ENCODE measurements at places on chromosomes 16 and 17.

DNA sequence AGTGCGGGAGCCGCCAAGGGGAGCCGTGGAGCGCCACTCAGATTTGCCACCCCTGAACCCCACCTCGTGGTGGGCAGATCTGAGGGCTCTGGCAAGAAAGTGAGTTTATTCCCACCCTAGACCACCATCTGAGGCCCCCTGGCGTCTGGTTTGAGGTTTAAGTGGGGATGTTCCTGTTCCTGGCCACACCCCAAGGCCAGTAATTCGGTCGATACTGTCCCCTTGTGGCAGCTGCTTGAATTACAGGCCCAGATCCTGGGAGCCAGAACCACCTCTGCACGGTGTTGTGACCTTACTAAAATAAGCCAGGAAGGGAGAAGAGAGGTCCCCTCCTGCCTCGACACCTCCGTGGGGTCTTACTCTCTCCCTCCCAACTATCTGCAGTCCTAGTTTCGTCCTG lies 3.3 kb upstream of the LAT start:
- DNase-seq = peak; percentile 15
- H3K4me3 ChIP-seq = peak overlapping the region; percentile 73
- peaks cover 32% of the 10 kb centered on the region for H3K36me3 ChIP-seq
- H3K4me1 ChIP-seq = no peaks in the 10 kb centered on the region
- H3K27me3 ChIP-seq = peaks cover 4% of the 10 kb centered on the region

GRCh38 chr16:67649494-67649931 lies 4.6 kb downstream of the CARMIL2 start:
- H3K27ac ChIP-seq = no peak overlapping the region
- peaks cover 8% of the 10 kb centered on the region for H3K36me3 ChIP-seq
- peak overlapping the region; percentile 37 for H3K4me3 ChIP-seq
- peaks cover 20% of the 10 kb centered on the region for H3K27me3 ChIP-seq
- peak; percentile 56 for DNase-seq
- peaks cover 9% of the 10 kb centered on the region for H3K4me1 ChIP-seq

DNA sequence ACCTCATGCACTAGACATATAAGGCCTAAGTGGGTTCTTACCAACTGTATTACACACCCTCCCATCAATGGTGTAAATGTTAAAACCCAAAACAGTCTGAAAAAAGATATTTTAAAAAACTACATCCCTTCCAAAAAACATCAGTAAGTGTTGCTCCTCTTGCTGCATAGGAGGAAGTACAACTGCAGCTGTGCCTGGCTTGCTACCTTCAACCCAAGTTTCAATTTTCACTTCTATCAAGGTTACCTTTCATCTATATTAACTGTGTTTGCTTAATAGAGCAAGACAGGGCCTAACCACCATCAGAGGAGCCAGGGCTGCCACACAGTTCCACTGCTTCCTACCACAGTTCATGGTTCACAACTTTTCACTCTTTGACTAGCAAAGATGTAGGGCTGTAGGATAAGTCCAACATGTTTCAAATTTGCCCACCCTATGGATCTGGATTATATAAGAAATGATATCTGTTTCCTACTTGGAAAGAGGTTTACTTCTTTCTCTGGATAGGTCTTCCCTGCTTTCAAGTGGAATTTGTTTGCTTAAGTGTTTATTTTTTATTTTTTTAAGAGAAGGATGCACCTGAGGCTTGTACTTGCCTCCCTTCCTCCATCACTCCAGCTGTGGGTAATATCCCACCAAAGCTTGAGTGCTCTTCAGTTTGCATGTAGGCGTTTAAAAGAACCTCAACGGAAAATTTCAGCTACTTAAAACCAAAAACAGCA lies 56.7 kb downstream of the GRB7 start:
- H3K27ac ChIP-seq = no peak overlapping the region
- H3K36me3 ChIP-seq = no peaks in the 10 kb centered on the region
- no peaks in the 10 kb centered on the region for H3K4me1 ChIP-seq
- H3K4me3 ChIP-seq = no peak overlapping the region
- no peak for DNase-seq

DNA sequence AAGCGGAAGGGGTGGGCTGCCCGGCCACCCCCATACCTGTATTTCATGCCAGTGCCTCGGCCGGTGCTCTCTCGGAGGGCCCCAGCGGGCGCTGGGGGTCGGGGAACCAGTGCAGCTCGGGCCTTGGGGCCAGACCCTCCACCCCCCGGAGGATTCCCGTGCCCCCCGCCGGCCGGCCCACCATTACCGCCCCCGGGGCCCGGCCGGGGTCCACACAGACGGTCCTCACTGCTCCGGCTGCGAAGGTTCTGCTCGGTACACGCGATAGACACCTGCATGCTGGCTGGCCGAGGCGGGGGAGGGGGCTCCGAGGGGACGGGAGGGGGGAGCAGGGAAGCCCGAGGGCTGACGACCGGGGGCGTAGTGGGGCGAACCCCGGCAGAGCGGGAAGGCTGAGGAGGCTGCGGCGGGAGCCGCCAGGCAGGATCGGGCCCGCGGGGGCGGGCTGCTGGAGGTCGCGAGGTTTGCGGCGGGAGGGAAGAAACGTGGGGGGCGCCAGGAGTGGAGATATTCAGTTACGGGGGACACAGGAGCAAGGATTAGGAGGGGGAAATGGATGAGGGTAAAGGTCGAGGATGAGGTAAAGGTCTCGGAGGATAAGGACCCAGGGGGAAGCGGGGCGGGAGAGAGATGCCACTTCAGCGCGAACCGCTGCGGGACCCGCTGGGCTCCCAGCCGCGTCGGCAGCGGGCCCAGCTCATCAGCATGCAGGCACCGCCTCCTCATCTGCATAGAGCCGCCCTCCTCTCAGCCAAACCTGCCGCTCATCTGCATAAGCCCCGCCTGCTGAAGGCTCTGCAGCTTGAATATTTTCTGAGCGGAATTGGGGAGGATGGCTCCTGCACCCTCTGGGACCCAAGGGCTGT lies at the start of gene KCNAB3:
TSS of gene KCNAB3 (minus strand) at position 699 of the 866 bp plus-strand sequence. CDS start at position 278, 421 bp downstream.
- H3K27ac ChIP-seq = no peak within 1 kb of the TSS
- peak within 1 kb of the TSS; percentile 100 for H3K4me3 ChIP-seq
- peaks cover 31% of the 10 kb centered on the region for H3K4me1 ChIP-seq
- peaks cover 12% of the 10 kb centered on the region for H3K36me3 ChIP-seq

DNA sequence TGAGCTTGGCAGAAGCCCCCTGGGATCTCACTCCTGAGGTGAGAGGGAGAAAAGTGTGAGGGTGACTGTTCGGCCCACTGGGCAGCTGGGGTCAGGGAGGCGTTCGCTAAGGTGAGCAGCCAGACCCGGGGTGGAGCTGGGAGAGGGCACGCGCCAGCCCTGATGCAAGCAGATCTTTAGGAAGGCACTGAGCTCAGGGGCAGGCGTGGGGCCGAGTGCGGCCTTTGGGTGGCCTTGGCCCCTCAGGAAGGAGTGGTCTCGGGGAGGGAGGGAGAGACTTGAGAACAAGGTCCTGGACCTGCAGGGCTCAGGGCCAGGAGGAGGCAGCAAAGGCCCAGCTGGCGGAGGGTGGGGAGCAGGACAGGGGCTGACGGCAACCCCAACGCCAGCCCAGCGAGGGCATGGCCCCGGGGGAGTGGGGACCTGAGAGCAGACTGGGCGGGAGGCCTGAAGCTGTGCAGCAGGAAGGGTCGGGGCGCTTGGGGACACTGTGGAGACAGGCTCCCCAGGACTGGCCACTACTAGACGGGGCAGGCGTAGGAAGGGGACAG lies 14.5 kb upstream of the WDR45B start:
- no peaks in the 10 kb centered on the region for H3K4me1 ChIP-seq
- peaks cover 14% of the 10 kb centered on the region for H3K27me3 ChIP-seq
- H3K27ac ChIP-seq = no peak overlapping the region
- no peak overlapping the region for H3K4me3 ChIP-seq

DNA sequence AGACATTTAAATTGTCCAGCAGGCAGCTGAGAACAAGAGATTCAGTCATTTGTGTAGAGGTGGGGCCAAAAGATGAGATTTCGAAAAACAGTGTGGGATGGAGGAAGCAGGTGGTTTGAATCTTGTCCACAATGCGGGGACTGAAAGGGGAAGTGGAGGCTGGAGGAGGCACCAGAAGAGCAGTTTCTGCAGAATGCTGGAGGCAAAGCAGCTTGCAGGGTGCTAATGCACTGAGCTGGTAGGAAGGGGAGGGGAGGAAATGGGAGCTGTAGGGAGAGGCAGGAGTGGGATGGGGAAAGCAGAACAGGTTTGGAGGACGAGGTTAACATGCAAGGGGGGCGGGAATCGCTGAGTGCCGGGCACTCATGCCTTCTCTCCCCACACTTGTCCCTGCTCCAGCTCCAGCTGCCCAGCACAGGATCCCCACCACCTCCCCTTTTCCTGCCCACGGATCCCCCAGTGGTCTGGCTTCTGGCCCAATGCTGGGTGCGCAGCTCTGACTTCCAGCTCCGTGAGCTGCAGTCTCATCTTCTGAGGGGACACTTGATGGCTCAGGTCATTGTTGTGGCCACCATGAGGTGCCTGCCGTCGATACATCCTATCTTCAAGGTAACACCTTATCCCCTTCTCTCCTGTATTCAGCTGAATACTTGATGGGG lies 9.4 kb downstream of the C17orf100 start:
- H3K27me3 ChIP-seq = peaks cover 7% of the 10 kb centered on the region
- no peak overlapping the region for H3K27ac ChIP-seq
- no peaks in the 10 kb centered on the region for H3K36me3 ChIP-seq
- DNase-seq = no peak
- no peak overlapping the region for H3K4me3 ChIP-seq

DNA sequence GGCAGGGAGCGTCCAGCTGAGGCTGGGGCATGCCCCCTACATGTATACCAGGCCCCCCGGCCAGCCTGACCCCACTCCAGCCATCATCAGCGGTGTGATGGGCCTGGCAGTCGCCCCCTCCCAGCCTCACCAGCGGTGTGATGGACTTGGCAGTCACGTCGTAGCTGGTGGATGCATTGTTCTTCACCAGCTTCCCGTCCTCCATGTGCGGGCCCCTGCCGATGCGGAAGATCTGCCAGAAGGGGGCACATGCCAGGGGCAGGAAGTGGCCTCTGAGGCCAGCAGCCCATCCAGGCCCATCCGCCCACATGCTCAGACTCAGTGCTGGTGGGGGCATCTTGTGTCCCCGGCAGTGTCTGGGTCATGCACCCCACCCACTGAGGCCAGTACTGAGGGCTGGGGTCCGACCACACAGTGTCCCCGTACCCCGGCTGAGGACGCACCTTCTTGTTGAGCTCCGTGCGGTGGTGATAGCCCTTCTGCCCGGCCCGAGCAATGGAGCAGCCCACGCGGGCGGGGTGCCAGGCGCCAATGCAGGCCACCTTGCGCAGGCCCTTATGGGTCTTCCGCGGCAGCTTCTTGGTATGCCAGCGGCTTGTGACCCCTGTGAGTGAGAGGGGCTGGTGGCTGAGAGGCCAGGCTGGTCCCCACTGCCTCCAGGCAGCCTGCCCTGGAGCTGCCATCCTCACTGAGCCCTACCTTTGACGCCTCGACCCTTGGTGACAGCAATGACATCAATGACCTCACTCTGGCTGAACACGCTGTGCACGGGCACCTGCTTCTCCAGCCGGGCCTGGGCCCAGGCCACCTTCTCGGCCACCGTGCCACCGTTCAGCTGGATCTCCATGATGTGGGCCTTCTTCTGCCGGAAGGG lies 3.7 kb upstream of the MSRB1 start:
- no peak for DNase-seq
- no peak overlapping the region for H3K4me3 ChIP-seq
- peaks cover 10% of the 10 kb centered on the region for H3K27me3 ChIP-seq
- H3K36me3 ChIP-seq = no peaks in the 10 kb centered on the region
- H3K4me1 ChIP-seq = no peaks in the 10 kb centered on the region

DNA sequence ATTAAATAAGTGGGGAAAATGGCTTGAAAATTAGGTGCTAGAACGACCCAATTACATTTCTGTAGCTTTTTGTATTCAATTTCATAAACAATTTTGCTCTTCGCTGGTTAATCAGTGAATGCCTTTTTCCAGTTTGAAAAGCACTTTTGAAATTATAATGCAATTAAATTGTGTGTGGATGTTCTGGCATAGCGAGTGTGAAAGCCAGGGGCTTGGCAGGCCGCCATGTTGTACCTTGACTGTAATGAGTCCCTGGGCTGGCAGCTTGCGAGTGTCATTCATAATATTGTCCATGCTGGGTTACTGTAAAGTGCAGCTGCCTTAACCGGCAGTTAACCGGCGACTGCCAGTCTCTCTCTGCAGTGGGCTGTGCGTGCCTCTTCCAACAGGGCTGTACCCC lies 177.8 kb downstream of the CCDC182 start:
- H3K27ac ChIP-seq = no peak overlapping the region
- peaks cover 7% of the 10 kb centered on the region for H3K4me1 ChIP-seq
- DNase-seq = no peak
- H3K27me3 ChIP-seq = peaks cover 3% of the 10 kb centered on the region

- H3K4me3 ChIP-seq = no peak overlapping the region
- no peaks in the 10 kb centered on the region for H3K36me3 ChIP-seq
- no peak overlapping the region for H3K27ac ChIP-seq
- H3K27me3 ChIP-seq = peaks cover 3% of the 10 kb centered on the region
Measured at GRCh38 chr17:80082403-80083135, 18.8 kb upstream of the GAA start.

DNA sequence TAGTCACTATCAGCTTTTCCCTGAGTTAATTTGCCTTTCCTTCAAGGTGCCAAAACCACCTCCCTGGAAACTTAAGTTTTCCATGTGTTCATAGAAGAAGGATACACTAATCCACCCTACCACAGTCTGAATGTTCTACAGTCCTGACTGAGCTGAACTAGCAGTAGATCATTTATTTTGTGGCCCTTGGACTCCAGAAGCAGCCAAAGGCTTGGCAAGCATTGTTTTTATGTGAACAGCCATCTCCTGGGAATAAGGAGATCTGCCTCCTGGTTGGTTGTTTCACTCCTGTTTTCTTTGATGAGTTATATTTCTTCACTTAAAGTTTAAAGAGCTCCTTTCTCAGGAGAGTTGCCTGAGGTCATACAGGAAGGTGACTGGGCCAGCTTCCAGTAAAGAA lies 634.6 kb upstream of the SOX9 start:
- H3K4me3 ChIP-seq = no peak overlapping the region
- DNase-seq = no peak
- H3K36me3 ChIP-seq = no peaks in the 10 kb centered on the region
- H3K4me1 ChIP-seq = no peaks in the 10 kb centered on the region
- no peak overlapping the region for H3K27ac ChIP-seq
- no peaks in the 10 kb centered on the region for H3K27me3 ChIP-seq

- H3K27ac ChIP-seq = no peak overlapping the region
- DNase-seq = no peak
- H3K4me1 ChIP-seq = peaks cover 9% of the 10 kb centered on the region
- peaks cover 13% of the 10 kb centered on the region for H3K27me3 ChIP-seq
- peak overlapping the region; percentile 62 for H3K4me3 ChIP-seq
- H3K36me3 ChIP-seq = peaks cover 12% of the 10 kb centered on the region
Measured at GRCh38 chr17:17494499-17494869, 1.7 kb downstream of the RASD1 start.

- no peak for DNase-seq
- H3K27ac ChIP-seq = no peak overlapping the region
- no peaks in the 10 kb centered on the region for H3K4me1 ChIP-seq
- H3K36me3 ChIP-seq = no peaks in the 10 kb centered on the region
Measured at GRCh38 chr17:41456204-41456603, 11.0 kb downstream of the KRT32 start.
